ENCODE measurements at places on chromosomes 5 and 9. TPM values are rescaled to one million over a fixed set of nuclear protein-coding genes. Genes with fewer than 3 reads are reported as not detected.

DNA sequence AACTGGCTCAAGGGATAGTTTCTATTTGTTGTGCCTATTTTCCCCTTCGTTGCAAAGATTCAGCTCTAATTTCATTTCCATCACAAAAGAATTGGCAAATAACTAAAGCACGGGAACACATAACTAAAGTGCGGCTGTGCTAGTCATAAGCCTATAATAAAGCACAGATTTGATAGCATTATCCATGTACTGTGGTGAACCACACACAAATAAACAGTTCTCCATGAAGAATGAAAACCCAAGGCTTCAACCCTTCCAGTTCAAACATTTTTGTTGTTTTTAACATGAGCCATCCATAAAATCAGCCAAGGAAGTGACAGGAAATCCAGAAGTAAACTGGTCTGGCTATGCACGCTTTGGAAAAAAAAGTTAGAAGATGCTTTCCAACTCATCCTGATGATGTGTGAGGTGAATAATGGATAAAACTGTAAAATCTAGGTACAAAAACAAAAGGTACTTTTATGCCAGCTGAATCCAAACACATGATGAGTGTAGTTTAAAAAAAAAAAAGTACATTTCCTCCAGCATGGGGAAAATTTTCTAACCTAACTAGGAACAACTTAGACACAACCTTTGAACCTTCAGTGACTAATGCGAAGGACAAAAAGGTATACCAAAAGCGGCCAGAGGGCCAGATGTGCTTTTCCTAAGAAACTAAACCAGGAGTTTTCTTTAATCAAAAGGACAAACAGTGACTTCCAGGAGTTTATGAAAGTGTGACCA lies 10.2 kb downstream of the ZNF608 start:
- H3K36me3 ChIP-seq = no peaks in the 10 kb centered on the region
- H3K4me1 ChIP-seq = peaks cover 67% of the 10 kb centered on the region
- no peaks in the 10 kb centered on the region for H3K27me3 ChIP-seq
- H3K27ac ChIP-seq = no peak overlapping the region
- no peak for DNase-seq

DNA sequence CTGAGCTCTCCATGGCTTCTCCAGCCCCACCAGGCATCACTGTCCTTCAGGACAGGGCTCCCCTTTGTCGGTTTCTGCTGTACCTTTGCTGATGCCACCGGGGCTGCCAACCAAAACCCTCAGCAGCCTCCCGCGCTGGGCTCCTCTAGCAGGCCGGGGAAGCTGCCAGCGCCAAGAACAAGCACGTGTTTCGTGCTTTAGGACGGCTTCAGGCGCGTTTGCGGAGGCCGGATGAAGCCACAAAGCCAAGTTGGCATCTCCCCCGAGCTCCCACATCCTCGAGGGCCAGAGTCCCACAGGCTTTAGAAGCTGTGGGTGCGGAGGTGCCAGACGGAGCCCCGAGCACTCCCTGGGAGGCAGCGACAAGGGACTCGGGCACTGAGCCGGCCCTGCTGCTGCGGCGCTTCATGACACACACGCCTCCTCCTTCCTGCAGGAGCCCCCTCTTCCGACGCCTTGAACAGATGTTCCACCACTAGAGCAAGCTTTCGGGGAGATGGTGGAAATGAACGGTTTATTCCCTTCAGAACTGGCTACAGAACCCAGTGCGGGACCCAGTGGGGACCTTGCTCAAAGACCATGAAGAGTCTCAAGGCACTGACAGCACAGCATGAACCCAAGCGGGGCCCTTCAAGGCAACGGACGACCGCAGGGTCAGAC lies 36.7 kb downstream of the SARDH start:
- H3K4me1 ChIP-seq = peaks cover 16% of the 10 kb centered on the region
- no peaks in the 10 kb centered on the region for H3K36me3 ChIP-seq
- peak; percentile 50 for DNase-seq
- no peak overlapping the region for H3K27ac ChIP-seq
- H3K4me3 ChIP-seq = no peak overlapping the region
- H3K27me3 ChIP-seq = no peaks in the 10 kb centered on the region

The FOXD4 gene
- total RNA-seq = 0.89 TPM

GRCh38 chr9:2107906-2108451 lies 92.8 kb downstream of the SMARCA2 start:
- no peaks in the 10 kb centered on the region for H3K4me1 ChIP-seq
- no peak for DNase-seq
- peaks cover 76% of the 10 kb centered on the region for H3K36me3 ChIP-seq
- no peak overlapping the region for H3K4me3 ChIP-seq
- H3K27me3 ChIP-seq = no peaks in the 10 kb centered on the region
- H3K27ac ChIP-seq = no peak overlapping the region

DNA sequence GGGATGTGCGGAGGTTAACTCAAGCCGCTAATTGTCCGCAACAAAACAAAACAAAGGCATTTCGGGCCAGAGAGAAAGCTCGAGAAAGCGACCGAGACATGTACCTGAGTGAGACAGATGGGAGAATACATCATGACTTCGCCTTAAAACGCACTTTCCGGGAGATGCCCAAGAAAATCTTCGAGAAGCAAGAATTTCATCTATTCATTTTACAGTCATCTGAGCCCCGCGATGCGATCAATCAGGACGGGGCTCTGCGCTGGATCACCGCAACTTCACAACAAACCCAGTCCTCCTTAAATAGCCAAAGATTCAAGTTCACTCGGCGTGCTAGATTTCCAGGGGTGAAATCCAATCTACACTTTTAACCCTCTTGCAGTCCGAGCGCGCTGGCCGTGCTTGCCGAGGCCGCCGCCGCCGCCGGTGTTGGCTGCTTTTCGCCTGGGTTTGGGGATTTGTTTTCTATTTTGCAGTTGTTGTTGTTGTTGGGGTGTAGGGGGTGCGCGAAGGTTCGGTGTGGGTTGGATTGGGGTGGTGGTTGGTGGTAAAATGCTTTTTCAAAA lies 482 bp downstream of the NFIB start:
- no peak overlapping the region for H3K27ac ChIP-seq
- H3K36me3 ChIP-seq = no peaks in the 10 kb centered on the region
- H3K4me3 ChIP-seq = no peak overlapping the region

GRCh38 chr9:126389992-126390391 lies 63.4 kb downstream of the MVB12B start:
- H3K36me3 ChIP-seq = no peaks in the 10 kb centered on the region
- H3K4me1 ChIP-seq = peaks cover 11% of the 10 kb centered on the region
- H3K27ac ChIP-seq = no peak overlapping the region
- H3K4me3 ChIP-seq = no peak overlapping the region

DNA sequence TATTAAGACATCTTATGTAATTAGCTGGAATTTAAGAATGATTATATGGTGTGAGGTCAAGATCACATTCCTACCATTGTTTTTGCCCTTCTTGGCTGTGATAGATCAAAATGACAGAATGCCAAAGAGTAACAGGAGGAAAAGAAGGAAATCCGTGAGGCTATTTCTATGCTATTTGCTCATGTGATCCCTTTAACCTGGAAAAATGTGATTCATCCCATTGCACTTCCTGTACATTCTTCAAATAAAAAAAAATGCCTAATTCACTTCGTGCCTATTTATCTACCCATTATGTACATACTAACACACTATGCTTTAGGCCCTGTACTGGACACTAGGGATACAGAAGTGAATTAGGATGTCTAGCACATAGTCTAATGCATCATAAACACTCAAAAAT lies 154.1 kb upstream of the PAPPA start:
- no peaks in the 10 kb centered on the region for H3K4me1 ChIP-seq
- H3K27me3 ChIP-seq = no peaks in the 10 kb centered on the region
- no peak overlapping the region for H3K4me3 ChIP-seq
- H3K36me3 ChIP-seq = no peaks in the 10 kb centered on the region
- DNase-seq = no peak
- no peak overlapping the region for H3K27ac ChIP-seq

GRCh38 chr9:87871425-87872078 lies 11.1 kb upstream of the SPATA31E1 start:
- no peak for DNase-seq
- no peak overlapping the region for H3K27ac ChIP-seq
- no peaks in the 10 kb centered on the region for H3K4me1 ChIP-seq
- no peaks in the 10 kb centered on the region for H3K36me3 ChIP-seq

- no peak for DNase-seq
- H3K27ac ChIP-seq = no peak overlapping the region
- no peak overlapping the region for H3K4me3 ChIP-seq
- no peaks in the 10 kb centered on the region for H3K4me1 ChIP-seq
- H3K36me3 ChIP-seq = no peaks in the 10 kb centered on the region
- no peaks in the 10 kb centered on the region for H3K27me3 ChIP-seq
Observed at GRCh38 chr5:135308752-135309151, 90.3 kb downstream of the MACROH2A1 start.

- H3K4me3 ChIP-seq = no peak overlapping the region
- DNase-seq = no peak
- H3K4me1 ChIP-seq = no peaks in the 10 kb centered on the region
- H3K27me3 ChIP-seq = no peaks in the 10 kb centered on the region
- no peaks in the 10 kb centered on the region for H3K36me3 ChIP-seq
- H3K27ac ChIP-seq = no peak overlapping the region
Observed at GRCh38 chr5:32990593-32991420, 279.7 kb downstream of the NPR3 start.

DNA sequence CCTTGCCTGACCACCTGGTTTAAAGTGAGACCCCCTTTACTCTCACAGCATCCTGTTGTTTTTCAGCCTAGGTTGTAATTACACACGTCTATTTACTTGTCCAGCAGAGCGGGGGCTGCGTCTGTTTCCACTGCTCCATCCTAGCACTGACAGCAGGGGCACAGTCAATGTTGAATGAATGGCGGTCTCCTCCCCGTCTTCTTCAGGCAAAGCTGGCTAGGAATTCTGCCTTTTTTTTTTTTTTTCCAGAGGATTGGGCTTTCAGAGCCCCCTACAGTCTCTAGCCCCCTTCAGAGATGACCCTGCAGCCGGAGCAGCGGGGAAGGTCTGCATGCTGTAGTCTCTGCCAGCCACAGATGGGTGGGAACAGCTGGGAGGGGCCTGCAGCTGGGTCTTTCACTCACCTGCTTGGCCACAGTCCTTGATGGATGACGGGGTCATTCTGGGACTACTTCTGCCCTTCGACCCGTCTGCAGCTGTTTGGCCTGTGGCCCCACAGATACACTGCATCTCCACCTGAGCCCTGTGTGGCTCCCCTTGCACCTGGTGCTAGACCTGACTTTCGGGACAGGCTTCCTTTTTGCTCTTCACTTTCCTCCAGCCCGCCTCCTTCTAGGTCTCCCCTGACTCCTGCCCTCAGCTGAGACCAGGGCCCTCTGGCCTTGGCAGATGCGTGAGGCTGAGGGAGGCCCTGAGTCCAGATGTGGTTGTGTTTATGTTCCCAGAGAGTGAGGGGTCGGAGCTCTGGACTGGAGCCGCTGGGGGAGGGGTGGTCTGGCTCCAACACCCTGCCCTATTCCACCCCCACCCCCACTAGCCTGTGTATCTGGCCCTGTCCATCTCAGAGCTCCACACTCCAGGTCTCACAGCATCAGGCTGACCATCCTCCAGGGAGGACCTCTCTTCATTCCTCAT lies 8.0 kb downstream of the PITX1 start:
- H3K4me1 ChIP-seq = peaks cover 43% of the 10 kb centered on the region
- peaks cover 36% of the 10 kb centered on the region for H3K27me3 ChIP-seq
- no peak for DNase-seq
- H3K4me3 ChIP-seq = no peak overlapping the region

DNA sequence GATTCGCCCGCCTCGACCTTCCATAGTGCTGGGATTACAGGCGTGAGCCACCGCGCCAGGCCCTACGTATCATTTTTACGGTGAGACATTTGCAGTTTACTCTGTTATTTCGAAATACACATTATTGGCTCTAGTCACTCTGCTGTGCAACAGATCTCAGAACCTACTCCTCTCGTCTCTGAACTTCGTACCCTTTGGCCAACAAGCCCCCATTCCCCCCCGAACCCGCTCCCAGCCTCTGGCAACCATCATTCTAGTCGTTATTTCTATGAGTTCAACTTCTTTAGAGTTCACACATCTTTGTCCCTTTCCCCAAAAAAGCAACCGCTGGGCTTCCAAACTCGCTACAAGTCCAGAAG lies 735 bp downstream of the PTGR1 start:
- peaks cover 22% of the 10 kb centered on the region for H3K4me1 ChIP-seq
- no peak overlapping the region for H3K27ac ChIP-seq
- peak overlapping the region; percentile 59 for H3K4me3 ChIP-seq
- peak; percentile 31 for DNase-seq
- peaks cover 30% of the 10 kb centered on the region for H3K27me3 ChIP-seq

The TENT4A gene
- 65.3 TPM for total RNA-seq

The CDC20B gene
- not detected for total RNA-seq

The TRPM3 gene
- not detected for total RNA-seq

DNA sequence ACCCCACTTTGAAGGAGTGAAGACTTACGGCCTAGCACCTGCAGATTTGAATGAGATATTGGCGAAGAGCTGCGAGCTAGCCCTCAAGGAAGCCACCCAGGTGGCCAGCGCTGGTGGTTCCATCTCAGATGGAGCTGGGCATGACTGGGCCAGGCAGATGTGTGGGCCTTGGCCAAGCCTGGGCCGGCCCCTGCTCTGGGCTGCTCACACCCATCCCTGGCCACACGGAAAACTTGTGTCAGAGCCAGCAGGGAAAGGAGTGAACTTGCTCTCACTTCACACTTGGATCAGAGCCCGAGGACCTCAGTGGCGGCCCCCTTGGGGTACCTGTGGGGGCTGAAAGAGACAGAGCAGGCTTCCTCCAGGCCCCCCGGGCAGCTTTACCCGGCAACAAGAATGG lies 44.2 kb downstream of the ROPN1L start:
- H3K27ac ChIP-seq = no peak overlapping the region
- DNase-seq = no peak
- no peaks in the 10 kb centered on the region for H3K36me3 ChIP-seq
- peaks cover 18% of the 10 kb centered on the region for H3K4me1 ChIP-seq
- no peaks in the 10 kb centered on the region for H3K27me3 ChIP-seq

DNA sequence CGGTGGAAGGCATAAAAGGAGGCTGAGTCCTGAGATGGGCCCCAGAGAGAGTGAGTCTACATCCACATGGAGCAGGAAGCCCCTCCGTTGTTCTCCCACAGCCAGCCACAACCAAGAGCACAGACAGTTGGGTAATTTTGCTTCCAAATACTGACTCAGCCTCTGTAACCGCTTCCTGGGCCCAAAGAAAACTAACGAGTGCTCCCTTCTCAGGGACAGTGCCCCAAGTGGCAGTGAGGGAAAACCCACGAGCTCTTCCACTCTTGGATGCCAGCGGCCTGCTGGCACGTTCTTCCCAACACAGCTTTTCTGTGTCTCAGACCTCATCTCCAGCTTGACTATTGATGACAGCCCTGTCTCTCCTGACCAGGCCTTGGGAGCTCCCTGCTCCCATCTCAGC lies 207.6 kb downstream of the FSTL4 start:
- no peaks in the 10 kb centered on the region for H3K4me1 ChIP-seq
- H3K36me3 ChIP-seq = no peaks in the 10 kb centered on the region
- H3K27ac ChIP-seq = no peak overlapping the region
- DNase-seq = no peak

GRCh38 chr5:124909734-124910133 lies 163.3 kb upstream of the ZNF608 start:
- H3K4me3 ChIP-seq = no peak overlapping the region
- DNase-seq = no peak
- no peaks in the 10 kb centered on the region for H3K27me3 ChIP-seq
- H3K4me1 ChIP-seq = peaks cover 8% of the 10 kb centered on the region
